Activated CD4-positive, alpha-beta T cell treated with anti-CD3 and anti-CD28 coated beads, Interleukin-2, amount 50 U/mL, for 48 hours (primary cell): ENCODE measurements at places on chromosomes 4 and X.

GRCh38 chr4:109410776-109411175 is 22.8 kb upstream of the SEC24B start:
- no peak for DNase-seq

GRCh38 chr4:113148925-113149324 is 99.5 kb downstream of the ANK2 start:
- DNase-seq, result no peak

- DNase-seq, result no peak
Measured at GRCh38 chrX:24173115-24173847, 23.8 kb downstream of the ZFX start.

DNA sequence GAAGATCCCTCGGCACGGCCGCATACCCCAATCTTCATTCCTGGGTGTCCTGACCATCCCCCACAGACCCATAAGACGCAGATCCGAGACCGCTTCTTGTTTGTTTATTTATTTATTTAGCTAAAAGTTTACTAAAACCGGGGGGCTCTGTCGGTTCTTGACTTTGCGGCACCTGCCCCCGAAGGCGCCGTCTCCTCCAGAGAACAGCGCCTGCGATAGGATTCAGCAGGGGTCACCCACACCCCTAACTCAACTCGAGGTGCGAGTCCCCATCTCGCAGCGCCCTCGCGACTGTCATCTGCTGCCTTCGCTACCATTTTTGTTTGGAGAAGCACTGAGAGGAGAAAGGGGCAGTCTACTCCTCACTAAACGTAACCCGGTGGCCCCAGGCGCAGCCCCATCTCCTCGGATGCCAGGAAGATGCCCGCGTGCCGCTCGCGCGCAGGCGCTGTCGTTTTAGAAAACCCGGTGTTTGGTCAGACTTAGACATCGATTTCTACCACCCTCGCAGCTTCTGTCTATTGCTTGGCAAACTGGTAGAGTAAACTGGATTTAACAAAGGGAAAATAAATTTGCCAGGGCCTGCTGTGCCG is 18.9 kb upstream of the GPR101 start:
- peak; percentile 43 for DNase-seq

DNA sequence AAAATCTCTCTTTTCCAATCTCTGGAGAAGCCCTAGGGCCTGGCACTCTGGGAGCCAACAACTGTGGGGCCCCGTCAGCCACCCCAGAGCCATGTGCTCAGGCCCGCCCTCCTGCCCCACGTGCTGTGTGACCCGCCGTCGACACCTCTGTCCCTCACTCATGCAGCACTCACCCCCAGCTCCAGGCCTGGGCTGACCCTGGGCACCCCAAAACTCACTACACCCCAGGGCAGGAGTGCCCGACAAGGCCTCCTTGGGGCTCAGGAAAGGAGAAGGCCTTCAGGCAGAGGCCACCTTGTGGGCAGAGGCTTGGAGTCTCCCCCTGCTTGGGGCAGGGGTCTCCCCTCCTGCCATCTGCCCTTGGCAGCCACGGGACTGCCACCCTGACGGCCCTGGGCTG is 5.7 kb downstream of the MYL5 start:
- no peak for DNase-seq

DNA sequence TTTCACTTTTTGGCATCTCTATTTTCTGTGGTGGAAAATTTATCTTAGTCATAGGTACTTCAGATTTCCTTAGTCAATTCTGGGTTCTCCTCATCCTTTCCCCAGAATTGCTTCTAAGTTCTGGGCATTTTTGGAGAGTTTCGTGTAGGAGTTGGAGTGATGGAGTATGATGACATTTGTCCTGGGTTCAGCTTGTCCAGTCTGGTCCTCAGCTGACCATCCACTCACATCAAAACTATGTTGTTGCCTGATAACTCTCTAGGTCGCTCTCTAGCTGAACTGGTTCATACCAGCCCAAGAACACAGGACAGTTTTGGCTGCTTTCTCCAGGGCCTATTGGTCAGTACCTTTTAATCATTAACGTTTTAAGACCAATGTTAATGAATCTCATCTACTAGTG is 13.2 kb downstream of the PTTG2 start:
- no peak for DNase-seq

GRCh38 chr4:69032847-69033638 is 63.2 kb upstream of the UGT2B7 start:
- DNase-seq, result no peak

DNA sequence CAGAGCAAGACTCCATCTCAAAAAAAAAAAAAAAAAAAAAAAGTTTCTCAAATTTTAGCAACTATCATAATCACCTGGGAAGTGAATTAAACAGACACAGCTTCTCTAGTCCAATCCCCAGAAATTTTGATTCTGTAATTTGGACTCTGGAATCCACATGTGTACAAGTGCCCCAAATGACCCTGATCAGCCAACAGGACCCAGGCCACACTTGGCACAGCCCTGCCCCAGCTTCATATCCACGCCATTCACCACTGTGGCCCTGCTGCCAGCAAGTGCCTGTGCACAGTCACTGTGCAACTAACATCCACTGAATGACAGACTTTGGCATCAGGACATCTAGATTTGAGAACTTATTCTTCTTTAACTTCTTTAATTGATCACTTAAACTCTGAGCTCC is 14.1 kb upstream of the CXCL13 start:
- DNase-seq, result no peak

- no peak for DNase-seq
Measured at GRCh38 chr4:134915355-134915754, 713.8 kb upstream of the PABPC4L start.

DNA sequence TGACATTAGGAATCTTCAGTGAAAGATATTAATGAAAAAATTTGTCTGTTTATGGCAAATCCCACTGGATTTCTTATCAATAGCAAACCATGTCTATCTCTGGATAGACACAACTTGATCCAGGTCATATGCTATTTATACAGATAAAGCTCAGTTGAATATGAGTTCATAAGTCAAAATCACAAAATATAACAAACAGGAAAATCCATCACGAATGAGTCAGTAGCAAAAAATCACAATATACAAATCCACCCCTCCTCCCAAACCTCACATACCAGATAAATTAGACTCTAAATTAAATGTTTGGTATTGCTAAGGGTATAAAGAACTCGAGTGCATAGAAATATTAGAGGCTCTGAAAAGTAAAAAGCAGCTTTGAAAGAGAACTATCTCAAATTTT is 420.5 kb downstream of the TLL1 start:
- no peak for DNase-seq

DNA sequence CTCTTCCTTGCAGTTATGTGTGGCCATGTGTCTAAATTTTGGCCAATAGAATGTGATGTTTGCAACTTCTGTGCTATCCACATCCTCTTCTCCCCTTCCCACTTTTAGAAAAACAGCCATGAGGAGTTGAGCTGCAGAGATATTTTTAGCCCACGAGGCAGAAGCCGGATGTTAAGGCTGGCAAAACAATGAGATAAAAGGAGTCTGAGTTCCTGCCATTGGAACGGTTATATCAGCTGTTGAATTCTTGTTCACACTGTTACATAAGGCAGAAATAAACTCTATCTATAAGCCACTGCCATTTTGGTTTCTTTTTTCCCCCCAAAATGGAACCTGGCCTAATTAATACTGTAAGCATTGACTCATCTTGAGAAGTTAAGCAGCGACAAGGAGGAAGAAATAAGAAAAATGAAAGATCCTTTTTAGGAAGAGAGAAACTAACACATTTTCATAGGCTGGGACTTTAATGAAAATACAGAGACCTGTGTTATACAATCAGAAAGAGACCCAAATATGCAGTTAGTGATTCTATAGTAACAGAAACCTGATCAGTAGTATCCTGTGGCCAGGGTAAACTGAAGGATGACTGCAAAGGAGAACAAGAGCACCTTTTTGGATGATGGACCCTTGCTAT is 200.5 kb downstream of the INPP4B start:
- DNase-seq, result no peak

DNA sequence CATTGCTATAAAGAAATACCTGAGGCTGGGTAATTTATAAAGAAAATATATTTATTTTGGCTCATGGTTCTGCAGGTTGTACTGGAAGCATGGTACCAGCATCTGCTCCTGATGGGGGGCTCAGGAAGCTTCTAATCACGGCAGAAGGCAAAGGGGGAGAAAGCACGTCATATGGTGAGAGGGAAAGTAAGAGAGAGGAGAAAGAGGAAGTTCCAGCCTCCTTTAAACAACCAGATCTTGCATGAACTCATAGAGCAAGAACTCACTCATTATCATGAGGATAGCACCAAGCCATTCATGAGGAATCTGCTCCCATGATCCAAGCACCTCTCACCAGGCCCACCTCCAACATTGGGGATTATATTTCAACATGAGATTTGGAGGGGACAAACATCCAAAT is 125.0 kb upstream of the GRPR start:
- no peak for DNase-seq

GRCh38 chrX:11206716-11207115 is 86.5 kb upstream of the AMELX start:
- no peak for DNase-seq

DNA sequence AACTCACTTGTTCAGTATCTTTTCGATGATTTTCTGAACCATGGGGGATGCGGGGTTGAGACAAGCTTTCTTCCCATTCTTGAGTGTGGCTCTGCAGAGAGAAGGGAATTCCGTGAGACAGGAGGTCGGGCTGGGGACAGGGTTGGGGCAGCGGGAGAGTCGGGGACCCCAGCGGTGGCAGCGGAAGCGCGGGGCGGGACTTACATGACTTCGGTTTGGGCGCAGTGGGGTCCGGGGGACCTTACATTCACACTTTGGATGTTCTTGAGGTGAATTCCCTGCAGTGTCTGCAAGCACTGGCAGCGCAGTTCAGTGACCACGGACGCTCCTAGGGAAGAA is 434 bp downstream of the CXCL3 start:
- no peak for DNase-seq
